AML-193 (cell line): ENCODE measurements at places on chromosomes 5 and 9.

GRCh38 chr5:158987231-158987630, 112.5 kb downstream of the EBF1 start:
- no peak for DNase-seq

- DNase-seq, result no peak
These were observed 86.1 kb downstream of the TMEM215 start for GRCh38 chr9:32869404-32869803.

GRCh38 chr9:37908698-37909186, 4.8 kb upstream of the SLC25A51 start:
- peak; percentile 96 for DNase-seq

- no peak for DNase-seq
These were observed 177.3 kb upstream of the ADAMTSL1 start for GRCh38 chr9:18296702-18297055.

- no peak for DNase-seq
These were observed 5.5 kb downstream of the PDCL start for GRCh38 chr9:122822938-122823337.

DNA sequence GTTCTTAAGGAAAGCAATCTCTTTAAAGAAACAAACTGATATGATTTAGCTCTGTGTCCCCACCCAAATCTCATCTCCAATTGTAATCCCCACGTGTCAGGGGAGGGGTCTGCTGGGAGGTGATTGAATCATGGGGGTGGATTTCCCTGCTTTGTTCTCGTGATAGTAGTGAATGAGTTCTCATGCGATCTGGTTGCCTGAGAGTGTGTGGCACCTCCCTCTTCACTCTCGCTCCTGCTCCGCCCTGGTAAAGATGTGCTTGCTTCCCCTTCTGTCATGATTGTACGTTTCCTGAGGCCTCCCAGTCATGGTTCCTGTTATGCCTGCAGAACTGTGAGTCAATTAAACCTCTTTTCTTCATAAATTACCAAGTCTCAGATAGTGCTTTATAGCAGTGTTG, 412.7 kb upstream of the SMC2 start:
- DNase-seq, result no peak

DNA sequence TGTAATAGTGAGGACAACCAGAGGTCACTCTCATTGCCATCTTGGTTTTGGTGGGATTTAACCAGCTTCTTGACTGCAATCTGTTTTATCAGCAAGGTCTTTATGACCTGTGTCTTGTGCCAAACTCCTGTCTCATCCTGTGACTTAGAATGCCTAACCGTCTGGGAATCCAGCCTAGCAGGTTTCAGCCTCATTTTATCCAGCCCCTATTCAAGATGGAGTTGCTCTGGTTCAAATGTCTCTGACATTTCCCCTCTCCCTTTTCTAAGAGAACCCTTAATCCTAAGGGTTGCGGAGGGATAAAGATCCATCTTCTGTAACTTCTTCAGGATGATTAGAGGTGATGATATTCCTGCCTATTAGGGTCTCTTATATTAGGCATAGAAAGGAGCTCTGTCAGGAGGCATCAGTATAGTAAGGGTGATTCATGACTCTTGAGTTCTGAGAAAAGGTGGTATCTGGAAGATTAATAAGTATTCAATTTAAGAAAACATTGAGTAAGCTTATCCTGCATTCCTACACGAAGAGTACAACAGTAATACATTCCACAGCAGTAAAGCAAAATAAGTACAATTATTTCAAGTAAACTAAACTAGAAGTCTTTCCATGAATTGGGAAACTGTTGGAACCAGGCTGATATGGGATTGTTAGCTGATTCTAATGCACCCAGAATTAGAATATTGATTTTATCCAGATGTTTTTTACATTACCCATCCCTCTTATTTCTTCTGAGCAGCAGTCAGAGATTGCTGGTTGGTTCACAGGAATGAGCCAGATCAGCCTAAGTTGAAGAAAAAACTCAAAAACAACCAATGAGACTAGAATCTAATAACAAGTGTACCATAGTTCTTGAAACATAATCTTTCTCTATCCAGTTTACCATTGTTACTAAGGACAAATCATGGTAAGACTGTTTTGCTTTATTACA, 39.9 kb downstream of the SHC3 start:
- DNase-seq, result no peak

DNA sequence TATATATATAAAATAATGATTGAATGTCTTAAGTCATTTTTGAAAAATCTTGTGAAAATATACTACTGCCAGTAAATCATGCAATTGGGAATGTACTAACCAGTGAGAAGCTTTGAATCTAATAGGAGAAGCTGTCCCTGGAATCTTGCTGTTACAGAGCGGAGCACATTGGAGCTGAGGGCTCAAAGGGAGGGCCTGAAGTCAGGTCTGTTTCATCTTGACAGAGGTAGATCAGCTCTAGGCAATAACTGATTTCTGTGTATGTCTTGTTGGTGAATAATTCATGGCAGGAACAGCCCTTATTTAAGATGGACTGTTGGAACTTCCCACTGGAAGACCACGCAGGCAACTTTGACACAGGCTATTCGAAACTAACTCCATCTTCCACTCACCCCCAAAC, 17.5 kb downstream of the CAMK4 start:
- DNase-seq, result no peak

DNA sequence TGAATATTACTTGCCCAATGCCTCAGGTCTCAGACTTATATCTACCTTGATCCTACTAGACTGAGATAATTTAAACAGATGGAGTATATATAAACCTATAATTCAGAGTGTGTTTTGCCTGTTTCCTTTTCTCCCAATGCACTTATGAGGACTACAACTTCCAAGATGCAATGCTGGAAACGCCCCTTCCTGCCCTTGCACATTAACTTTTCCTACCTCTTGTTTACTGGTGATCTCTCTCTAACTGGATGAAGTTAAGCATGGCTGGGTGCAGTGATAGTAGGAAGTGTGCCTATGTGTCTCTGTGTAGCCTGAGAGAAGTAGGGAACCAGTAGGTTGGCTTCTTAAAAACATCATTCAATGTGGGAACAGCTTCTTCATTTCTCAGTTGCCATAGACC, 115.2 kb downstream of the SVEP1 start:
- no peak for DNase-seq

DNA sequence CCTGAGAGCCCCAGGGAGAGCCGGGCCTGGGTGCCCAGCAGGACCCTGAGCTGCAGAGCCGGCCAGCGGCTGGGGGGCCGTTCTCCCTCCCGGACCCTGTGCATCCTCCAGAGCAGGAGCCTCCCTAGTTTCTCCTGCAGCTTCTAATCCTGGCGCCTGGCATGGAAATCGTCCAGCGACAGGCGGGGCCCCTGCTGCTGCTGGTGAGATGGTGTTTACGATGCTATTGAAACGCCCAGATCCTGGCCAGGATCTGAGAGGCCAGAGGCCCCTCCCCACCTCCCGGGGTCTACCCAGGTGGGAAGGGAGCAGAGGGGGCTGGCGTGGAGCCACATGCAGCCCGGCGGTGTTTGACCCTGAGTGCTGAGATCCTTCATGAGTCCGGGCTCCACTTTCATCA, 38.2 kb upstream of the CEP72 start:
- no peak for DNase-seq
